Left forelimb (tissue), 1 donor: ENCODE measurements at places on chromosomes 5 and 9.

DNA sequence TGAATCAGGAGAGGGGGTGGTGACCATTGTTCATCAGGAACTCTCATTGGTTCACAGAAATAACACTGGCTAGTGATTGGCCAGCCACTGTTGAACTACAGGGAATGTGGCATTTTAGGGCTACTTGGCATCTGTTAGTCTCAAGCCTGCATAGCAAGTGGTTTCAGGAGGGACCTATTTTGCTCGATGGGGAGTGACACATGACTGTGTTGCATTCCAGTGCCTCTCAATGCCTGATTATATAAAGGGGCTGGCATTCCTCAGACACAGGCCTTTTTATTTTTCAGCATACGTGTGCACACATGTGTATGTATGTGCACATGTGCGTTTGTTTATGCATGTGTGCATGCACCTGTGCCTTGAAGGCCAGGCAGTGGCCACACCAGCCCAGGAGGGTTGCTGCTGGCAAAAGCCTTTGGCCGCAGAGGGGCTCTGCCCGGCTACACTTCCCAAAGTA is 23.2 kb downstream of the FGD3 start:
- DNase-seq = no peak

DNA sequence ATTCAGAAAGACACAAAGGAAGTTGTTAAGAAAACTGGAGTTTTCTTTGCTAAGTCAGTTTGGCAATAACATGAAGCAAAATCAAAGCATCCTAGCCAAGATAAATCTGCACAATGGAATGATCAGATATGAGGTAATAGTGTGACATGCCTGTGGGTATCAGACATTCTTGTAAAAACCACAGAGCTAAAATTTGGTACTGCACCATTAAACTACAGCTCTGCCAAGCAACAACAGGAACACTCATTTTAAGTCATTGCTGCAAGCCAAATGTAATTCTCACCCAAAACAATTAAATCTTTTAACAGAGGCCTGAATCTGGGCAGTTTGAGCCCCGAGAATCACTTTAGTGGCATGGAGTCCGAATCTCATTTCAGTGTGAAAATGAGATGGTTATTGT is 96.6 kb downstream of the VCAN start:
- DNase-seq = no peak

GRCh38 chr5:76202182-76202581 is 119.0 kb downstream of the SV2C start:
- DNase-seq = no peak

DNA sequence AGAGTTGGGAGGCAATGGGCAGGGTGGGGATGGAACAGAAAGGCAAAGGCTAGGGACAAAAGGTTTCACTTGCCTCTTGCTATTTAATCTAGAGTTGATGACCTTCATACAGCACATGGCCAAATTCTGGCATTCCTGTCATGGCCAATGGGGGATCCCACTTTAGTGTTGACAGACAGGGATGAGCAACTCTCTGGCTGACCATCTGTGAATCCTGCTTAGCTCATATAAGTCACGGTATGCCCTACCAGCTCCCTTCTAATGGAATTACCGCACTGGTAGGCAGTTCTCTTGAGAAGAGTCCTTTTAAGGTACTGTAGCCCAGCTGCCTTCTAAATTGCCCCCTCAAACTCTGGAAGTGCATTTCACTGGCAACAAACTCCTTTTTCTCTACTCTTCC is 76.1 kb downstream of the MAMDC2 start:
- DNase-seq = no peak

GRCh38 chr5:126921241-126922091 is 108.9 kb downstream of the MARCHF3 start:
- DNase-seq = no peak

DNA sequence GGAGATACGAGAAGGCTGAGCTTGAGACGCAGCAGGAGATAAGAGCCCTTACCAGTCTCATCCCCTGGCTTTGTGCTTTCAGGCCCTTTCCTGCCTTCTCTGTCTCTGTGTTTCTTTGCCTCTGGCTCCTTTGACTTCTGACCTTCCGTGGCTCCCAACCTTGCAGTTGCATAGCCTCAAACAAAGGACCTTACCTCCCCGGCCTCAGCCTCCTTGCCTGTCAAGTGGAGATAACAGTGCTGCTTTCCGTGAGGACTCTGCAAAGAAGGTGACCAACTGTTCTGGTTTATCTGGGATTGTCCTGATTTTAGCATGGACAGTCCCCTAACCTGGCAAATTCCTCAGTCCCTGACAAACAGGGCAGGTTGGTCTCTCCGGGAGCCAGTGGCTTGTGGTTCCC is 287.8 kb upstream of the MVB12B start:
- no peak for DNase-seq

GRCh38 chr9:6226696-6227095 is 11.1 kb downstream of the IL33 start:
- DNase-seq = no peak

DNA sequence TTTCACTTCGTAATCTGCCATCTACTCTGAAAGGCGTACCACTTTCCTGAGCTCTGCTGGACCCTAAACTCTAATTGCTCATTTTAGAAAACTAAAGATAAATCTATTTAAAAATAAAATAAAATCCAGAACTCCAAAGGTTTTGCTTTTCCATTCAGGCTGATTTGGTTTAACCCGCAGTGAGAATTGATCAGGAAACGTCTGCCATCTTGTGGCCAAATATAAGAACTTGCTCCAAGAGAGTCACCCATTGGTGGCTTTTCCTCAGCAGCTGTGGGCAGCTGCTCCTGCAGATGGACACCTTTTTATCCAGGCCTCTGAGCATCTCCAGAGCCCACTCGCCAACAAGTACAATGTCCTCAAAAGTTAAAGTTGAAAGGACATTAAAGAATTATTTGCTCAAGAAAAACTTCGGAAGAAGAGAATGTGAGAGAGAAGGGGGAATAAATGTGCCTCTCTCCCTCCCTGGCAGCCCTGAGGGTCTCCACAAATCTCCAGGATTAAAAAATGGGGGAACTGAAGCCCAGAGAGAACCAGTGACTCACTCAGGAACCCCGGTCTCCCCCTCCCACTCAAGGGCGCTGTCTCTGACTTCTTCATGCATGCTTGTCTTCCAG is 4.1 kb downstream of the SAXO1 start:
- no peak for DNase-seq

GRCh38 chr9:82024908-82025307 is 36.3 kb downstream of the SPATA31D1 start:
- DNase-seq = no peak

GRCh38 chr5:71810471-71811195 is 91.6 kb downstream of the CARTPT start:
- no peak for DNase-seq

- no peak for DNase-seq
These were observed 508.1 kb downstream of the NR2F1-AS1 start for GRCh38 chr5:93072831-93073459.

GRCh38 chr5:63128018-63128417 is 549.4 kb downstream of the LRRC70 start:
- no peak for DNase-seq

DNA sequence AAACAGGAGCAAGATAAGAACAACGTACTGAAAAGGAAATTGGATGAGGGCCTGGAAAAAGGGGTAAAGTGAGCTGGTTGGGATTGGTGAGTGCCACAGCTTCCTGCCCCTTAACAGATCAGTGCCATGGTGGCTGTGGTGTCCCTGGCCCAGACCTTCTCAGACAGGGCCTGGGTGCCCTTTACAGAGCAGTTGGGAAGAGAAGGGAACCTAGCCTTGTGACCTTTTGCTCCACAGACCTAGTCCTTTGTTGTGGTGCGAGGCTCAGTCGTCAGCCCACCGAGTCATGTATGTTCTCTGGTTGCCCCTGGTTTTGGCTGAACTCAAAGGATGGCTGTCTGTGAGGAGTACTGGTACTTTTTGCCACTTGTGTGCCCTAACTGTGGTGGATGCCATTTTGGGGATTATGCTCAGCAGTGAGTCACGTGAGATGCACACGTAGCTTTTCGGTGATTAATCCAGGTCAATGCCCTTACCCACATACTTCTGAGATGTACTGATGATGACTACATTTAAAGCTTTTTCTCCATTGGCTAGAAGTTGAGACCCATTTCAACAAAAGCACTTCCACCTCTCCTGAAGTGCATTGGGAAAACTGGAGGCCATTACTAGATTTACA is 48.4 kb downstream of the EXOSC2 start:
- no peak for DNase-seq

DNA sequence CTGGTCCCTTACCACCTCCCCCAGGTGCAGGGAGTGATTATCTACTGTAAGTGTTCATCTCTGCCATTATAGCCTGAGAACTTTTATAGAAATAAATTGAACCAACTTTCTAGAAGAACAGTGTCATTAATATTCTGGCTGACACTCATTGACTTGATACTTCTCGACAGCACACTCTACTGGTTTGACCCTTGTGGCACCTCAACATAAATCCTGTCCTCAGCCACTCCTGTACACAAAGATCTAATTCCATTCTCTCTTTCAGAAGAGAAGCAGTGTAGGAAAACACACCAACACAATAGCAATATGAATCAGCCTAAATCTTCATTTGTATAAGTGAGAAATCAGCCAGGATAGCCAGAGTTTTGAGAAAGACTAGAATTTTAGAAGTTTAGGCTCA is 417.7 kb downstream of the TAF11L14 start:
- DNase-seq = no peak
